ENCODE measurements at places on chromosomes 4 and X.

GRCh38 chr4:183636503-183636902, 22.5 kb downstream of the RWDD4 start:
- DNase-seq: no peak

GRCh38 chr4:60992037-60992436, 208.1 kb upstream of the ADGRL3 start:
- DNase-seq: no peak

GRCh38 chr4:75525910-75526309, 11.6 kb downstream of the THAP6 start:
- DNase-seq: no peak

GRCh38 chrX:45479196-45479834, 278.6 kb upstream of the DIPK2B start:
- DNase-seq: no peak

- DNase-seq: no peak
Observed at GRCh38 chr4:79181190-79181589, 144.7 kb downstream of the NAA11 start.

GRCh38 chr4:113101669-113102068, 52.2 kb downstream of the ANK2 start:
- no peak for DNase-seq

GRCh38 chr4:188719794-188720193, 580.6 kb downstream of the TRIML1 start:
- no peak for DNase-seq

DNA sequence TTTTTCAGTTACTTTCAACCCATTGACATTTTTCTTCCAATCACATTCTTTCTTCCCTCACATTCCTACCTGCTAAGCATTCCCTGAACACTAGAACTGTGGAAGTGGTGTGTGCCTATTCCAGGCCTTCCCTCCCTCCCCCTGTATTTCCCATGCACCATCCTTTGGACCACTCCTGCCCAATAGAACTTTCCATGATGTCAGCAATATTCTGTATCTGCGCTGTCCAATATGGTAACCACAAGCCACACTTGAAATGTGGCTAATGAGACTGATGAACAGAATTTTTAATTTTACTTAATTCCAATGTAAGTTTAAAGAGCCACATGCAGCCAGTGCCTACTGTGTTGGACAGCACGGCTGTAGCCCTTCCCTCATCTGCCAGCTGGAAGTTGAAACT, 57.5 kb downstream of the DCTD start:
- DNase-seq: no peak

GRCh38 chr4:82852751-82853285, 38.1 kb downstream of the SEC31A start:
- DNase-seq: no peak

- DNase-seq: no peak
Observed at GRCh38 chr4:26905172-26905571, 44.5 kb downstream of the STIM2 start.

- DNase-seq: no peak
Observed at GRCh38 chr4:60857130-60857753, 342.9 kb upstream of the ADGRL3 start.

DNA sequence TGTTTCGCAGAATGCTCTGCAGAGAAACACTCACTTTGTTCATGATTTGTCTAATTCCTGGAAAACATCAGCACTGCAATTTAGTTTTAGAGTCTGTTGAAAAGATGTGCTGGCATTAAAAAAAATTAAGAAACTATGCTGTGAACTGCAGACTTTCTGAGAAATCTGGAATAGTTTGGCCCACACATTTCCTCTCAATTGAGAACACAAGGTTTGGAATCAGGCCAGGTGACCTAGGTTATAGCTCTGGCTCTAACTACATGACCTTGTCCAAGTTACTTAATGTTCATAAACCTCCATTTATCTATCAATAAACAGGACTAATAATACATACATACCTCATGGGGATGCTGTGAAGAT, 61.4 kb upstream of the ENPEP start:
- no peak for DNase-seq

- no peak for DNase-seq
Observed at GRCh38 chr4:113260688-113261087, 211.2 kb downstream of the ANK2 start.

GRCh38 chrX:108309144-108309543, 129.1 kb downstream of the COL4A6 start:
- DNase-seq: no peak

DNA sequence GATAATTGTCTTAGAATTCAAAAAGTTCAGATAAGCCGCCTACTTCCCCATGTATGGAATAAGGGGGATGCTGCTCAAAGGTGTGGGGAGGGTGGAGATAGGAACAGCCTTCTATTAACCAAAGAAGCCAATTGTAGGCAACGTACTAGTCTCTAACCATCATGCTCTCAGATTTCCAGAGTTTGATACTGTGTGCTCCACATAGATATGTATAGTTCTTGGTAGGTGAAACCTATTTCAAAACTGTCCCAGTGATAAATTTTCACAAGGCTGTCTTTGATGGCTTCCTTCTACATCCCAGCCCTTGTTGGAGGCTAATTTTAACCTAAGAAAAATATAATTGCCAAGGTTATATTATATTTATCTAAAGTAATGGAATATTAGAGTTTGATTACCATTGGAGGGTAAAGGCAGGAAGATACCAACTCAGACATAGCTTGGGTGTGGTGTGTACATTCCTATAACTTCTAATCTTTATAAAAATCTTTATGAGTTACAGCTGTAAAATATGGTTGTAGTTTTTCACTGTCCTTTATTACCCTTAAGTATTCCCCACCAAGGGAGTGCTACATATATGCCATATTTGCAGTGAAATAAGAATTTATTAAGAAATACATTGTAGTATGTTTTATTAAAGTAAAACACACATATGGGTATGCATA, 87.7 kb downstream of the SLC4A4 start:
- no peak for DNase-seq

DNA sequence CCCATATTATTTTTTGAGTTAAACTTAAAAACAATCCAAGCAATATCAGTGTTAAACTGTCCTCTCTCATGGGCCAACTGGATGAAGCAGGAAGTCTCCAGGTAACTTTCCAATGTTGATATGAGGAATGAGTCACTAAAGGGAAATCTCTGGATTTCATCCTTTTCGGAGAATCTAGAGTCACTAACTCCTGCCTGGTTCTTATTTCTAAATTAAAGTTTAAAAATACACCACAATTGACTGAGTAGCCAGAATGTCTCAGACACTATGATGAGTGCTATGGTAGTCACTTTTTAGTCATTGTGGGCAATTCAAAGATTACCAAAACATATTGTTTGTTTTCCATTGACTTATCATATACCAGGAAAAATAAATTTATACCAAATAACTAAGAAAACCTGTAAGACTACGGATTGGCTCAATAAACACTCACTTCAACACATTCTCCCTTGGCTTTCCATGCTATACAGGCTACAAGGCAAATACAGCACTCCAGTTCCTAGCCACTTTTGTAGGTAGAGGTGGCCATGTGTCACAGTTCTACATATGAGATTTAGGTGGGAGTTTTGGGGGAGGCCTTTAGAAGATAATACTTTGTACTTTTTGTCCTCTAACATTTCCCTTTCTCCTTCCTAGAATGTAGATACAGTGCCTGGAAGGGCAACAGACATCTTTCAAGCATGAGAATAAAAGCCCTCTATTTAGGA, 8.6 kb downstream of the SLC9B2 start:
- DNase-seq: no peak

- no peak for DNase-seq
Observed at GRCh38 chr4:105150503-105150902, 3.8 kb downstream of the TET2 start.

- no peak for DNase-seq
Observed at GRCh38 chr4:150366487-150366999, 215.4 kb upstream of the MAB21L2 start.

- no peak for DNase-seq
Observed at GRCh38 chr4:147625733-147626132, 8.5 kb downstream of the TMEM184C start.

DNA sequence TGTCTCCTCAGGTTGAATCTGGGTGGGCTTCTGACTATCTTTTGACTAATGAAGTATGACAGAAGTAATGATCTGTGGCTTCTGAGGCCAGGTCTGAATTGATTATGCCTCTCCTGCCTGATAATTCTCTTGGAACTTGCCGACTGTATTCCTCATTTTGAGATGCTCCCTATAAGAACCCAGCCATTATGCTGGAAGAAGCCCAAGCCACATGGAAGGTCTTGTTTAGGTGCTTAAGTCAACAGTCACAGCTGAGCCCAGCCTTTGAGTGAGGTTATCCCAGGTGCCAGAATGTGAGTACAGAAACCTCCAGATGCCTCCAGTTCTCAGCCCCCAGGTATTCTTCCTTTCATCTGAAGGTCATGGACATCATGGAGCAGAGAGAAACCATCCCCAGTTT, 456.6 kb downstream of the IL15 start:
- DNase-seq: no peak

GRCh38 chr4:106162278-106162677, 153.7 kb downstream of the TBCK start:
- DNase-seq: no peak

DNA sequence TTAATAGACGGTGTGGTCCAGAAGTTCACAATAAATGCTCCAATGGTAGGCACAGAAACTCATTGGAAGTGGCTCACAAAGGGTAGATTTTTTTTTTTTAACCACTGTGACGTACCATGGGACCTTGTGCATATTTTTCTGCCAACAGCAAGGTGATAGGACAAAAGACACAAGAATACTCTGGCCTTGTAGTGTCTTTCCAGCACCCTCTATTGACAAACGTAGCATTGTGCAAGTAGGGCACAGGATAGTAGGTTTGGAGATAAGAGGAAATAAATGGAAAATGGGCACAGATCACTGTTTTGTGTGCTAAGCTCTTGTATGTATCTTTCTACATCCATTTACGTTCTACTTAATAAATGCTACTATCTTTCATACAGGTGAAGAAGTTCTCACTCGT, 2054.9 kb downstream of the PCDH7 start:
- DNase-seq: no peak

- no peak for DNase-seq
Observed at GRCh38 chrX:70444946-70445656, 466 bp downstream of the DLG3 start.

- DNase-seq: no peak
Observed at GRCh38 chrX:134174273-134174660, 62.7 kb upstream of the CCDC160 start.

- DNase-seq: no peak
Observed at GRCh38 chr4:89586318-89586717, 250.6 kb downstream of the SNCA start.

GRCh38 chr4:118734491-118735205, 49.5 kb downstream of the METTL14 start:
- no peak for DNase-seq

DNA sequence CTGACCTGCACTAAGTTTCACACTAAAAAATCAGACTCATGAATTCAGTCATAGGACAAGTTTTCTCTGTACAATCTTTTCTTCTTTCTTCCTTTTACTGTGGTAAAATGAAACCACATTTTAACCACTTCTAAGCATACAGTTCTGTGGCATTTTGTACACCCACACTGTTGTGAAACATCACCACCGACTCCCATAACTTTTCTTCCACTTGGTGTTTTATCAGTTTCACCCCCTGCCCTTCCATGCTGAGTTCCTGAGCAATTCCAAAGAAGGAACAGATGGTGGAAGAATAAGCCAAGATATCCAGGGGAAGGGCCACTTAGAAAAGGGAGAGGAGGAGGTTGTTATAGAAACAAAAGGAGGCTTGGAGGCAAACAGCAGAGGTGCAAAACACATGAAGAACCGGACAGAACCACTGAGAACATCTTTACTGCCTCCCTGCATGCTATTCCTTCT, 22.6 kb downstream of the SLC25A4 start:
- no peak for DNase-seq

- no peak for DNase-seq
Observed at GRCh38 chrX:130413415-130413814, 11.6 kb downstream of the RBMX2 start.
